ENCODE measurements at places on chromosomes 6 and 20.

- no peak for DNase-seq
These were observed 50.3 kb downstream of the EIF2S2 start for GRCh38 chr20:34061695-34062094.

- no peak for DNase-seq
These were observed 30.2 kb downstream of the CSNK2A1 start for GRCh38 chr20:513429-513828.

- DNase-seq = no peak
These were observed 28.8 kb downstream of the PDE10A start for GRCh38 chr6:165634101-165634880.

- no peak for DNase-seq
These were observed 265.8 kb upstream of the TCF21 start for GRCh38 chr6:133623065-133623464.

- DNase-seq = no peak
These were observed 500.1 kb downstream of the CDKAL1 start for GRCh38 chr6:21034345-21034744.

Data from smooth muscle cell of the brain vasculature (primary cell).